Activated CD8-positive, alpha-beta memory T cell treated with anti-CD3 and anti-CD28 coated beads for 48 hours (primary cell): ENCODE measurements at places on chromosomes 16 and 17.

- no peak for DNase-seq
Measured at GRCh38 chr17:50571681-50572080, 11.2 kb downstream of the CACNA1G start.

DNA sequence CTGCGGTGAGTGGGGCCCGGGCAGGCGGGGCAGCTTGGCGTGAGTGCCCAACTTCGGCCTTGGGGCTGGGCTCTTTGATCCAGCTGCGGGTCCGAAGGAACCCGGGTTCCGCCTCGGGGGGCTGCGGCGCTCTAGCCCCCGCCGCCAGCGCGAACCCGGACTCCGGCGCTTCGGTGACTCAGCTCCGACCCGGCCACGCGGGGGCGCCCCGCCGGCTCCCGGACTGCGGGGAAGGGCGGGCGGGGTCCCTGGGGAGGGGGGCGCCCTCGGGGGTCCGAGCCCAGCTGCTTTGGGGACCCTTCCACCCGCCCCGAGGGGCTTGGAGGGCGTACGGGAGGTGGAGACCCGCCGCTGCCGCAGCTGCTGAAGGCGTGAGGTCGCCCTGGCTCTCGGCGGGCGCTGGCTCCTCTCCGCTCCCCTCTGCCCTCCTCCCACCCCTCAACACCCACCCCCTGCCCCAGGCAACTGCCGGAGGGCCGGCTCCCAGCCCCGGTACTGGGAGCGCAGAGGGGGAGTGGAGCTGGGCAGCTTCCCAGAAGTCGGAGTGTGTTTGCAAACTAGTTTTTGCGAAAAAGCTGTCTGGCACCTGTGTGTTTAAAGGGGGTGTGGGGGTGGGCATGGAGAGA lies 516 bp downstream of the CPNE2 start:
- DNase-seq = no peak

- DNase-seq = no peak
Measured at GRCh38 chr17:28970879-28971278, 19.6 kb upstream of the PHF12 start.

- DNase-seq = no peak
Measured at GRCh38 chr16:6125483-6126259, 1028.1 kb upstream of the EEF2KMT start.

DNA sequence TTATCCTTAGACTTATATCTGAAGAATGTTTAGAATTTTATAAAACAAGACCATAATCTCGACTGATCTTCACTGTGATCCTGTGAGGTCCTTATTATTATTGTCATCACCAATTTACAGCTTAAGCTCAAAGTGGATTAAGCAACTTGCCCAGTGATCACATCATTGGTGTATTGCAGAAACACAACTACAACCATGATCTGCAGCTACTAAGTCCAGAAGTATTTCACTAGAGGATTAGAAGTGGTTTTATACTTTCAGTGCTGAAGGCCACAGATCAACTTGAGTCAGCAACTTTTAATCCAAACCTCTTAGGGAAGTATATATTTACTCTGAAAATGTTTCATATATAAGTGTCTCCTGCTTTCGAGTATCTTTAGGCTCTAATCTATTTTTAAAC lies 624.3 kb upstream of the SOX9 start:
- DNase-seq = no peak

- DNase-seq = no peak
Measured at GRCh38 chr17:34669511-34669910, 90.1 kb downstream of the TMEM132E start.

GRCh38 chr17:9419932-9420453 lies 155.6 kb downstream of the STX8 start:
- no peak for DNase-seq

- DNase-seq = no peak
Measured at GRCh38 chr17:73973586-73974409, 229.7 kb upstream of the RPL38 start.
